ENCODE measurements at places on chromosomes 12 and 14.

DNA sequence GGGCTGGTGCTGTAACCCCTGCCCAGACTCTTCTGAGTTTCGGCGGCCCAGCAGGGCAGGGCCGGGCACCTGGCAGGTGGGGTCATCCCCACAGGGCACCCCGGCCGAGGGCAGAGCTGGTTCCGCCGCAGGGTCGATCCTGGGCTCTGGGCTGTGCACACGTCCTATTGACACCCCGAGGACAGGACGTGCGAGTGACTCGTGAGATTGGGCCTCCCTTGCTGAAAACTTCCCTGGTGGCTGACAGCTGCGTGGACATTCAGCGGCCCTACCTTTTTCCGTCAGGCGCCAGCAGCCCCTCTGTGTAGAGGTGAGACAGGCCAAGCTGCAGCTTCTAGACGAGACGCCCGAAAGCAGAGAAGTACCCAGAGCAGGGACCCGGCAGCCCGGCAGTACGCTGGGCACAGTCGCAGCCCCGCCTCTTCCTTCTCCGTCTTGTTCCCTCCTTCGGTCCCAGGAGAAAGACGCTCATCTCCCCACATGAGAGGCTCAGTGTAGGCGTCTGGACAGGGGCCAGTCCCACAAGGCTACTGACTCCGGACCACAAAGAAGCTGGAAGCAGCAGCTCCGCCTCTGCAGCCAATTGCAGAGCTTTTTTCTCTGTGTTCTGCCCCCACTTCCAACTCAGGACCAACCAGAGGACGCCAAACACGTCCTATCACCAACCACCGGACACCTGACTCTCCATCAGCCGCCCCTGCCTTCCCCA lies at the start of gene LRCOL1:
TSS of gene LRCOL1 (minus strand) at position 532 of the 709 bp plus-strand sequence. CDS start 4,331 bp downstream, outside the sequence.
- DNase-seq: no peak

DNA sequence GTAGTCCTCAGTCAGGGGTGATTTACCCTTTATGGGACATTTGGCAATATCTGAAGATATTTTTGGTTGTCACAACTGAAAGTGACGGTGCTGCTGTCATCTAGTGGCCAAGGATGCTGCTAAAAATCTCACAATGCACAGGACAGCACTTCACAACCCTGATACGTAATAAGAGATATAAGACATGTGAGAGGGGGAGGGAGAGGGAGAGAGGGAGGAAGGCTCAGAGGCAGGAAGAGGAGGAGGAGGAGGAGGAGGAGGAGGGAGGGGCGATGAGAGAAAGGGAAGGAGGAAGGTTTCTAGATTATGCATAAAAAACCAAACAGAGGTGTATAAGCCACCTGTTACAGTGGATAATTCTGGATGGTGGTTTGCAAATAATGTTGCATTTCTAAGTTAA lies 14.3 kb downstream of the MYL2 start:
- DNase-seq: no peak

- no peak for DNase-seq
Measured at GRCh38 chr12:23954332-23954731, 4.9 kb upstream of the SOX5 start.

DNA sequence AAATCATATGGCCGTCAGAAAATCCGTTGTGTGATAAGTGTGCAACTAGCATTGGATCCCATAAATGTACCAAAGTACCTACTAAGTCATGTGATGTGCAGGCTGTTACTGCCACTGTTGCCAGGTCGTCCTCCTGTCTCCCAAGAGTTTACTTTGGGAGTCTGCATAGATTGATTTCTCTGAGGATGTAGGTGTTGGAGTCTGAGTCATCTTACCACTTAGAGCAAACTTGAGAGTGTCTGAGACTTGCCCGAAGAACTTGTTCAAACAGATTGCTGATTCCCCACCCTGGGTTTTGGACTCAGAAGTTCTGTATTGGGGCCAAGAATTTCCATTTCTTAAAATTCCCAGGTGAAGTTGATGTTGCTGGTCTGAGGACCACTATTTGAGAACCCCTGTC lies 11.4 kb downstream of the TMX1 start:
- DNase-seq: peak; percentile 26

GRCh38 chr14:47490353-47490752 lies 185.1 kb downstream of the MDGA2 start:
- DNase-seq: no peak

- peak; percentile 76 for DNase-seq
Measured at GRCh38 chr14:23327947-23328744, 6.9 kb downstream of the PABPN1 start.

DNA sequence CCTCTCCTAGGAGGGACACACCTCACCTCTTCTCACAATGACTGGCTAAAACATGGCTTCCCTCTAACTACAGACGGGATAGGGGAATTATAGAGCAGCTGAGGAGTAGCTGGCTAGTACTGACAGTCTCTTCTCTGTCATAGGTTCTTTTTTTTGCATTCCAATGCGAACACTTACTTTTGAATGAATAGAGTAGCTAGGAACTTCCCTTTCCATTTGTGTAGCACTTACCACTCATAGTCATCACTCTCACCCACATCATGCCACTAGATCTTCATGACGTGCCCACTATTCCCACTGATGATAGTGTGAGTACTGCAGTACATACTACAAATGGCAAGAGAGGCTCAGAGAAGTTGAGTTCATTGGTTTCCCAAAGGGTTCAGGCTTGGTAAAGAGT lies 143.9 kb upstream of the HIF1A start:
- DNase-seq: no peak

GRCh38 chr14:69879175-69880043 lies at the start of gene SMOC1:
Gene SMOC1, plus strand, starts transcription at chr14:69879416. Its CDS starts 263 bp downstream, at chr14:69879679.
- peak; percentile 76 for DNase-seq

DNA sequence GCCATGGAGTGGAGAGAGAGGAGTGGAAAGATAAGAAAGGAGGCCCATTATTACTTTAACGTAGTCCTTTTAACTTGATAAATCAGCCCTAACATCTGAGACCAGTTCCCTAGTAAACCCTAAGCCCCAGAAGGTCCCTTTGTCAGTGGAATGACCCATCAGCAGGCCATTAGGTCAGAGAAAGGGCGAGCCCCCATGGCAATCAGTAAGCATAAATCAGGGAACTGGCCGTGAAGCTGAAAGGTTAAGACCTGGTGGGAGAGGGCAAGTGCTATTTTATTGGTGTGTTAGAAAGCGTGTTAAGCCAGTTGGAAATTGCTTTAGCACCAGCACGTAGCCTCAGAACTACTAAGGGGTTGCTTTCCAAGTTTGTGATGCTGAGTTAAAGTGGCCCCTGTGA lies 708.0 kb downstream of the BCL11B start:
- DNase-seq: no peak

- peak; percentile 21 for DNase-seq
Measured at GRCh38 chr14:90870950-90871604, 54.8 kb upstream of the TTC7B start.

- DNase-seq: no peak
Measured at GRCh38 chr14:91778217-91778616, 46.3 kb upstream of the CATSPERB start.

- DNase-seq: no peak
Measured at GRCh38 chr12:114673169-114673833, 10.7 kb downstream of the TBX3 start.
